Brain pericyte (primary cell): ENCODE measurements at places on chromosomes 1 and 21.
A peak's percentile ranks its signal among the peaks of the same experiment; 100 is the strongest.

GRCh38 chr1:6001992-6002576 is 9.9 kb upstream of the NPHP4 start:
- DNase-seq, result no peak

DNA sequence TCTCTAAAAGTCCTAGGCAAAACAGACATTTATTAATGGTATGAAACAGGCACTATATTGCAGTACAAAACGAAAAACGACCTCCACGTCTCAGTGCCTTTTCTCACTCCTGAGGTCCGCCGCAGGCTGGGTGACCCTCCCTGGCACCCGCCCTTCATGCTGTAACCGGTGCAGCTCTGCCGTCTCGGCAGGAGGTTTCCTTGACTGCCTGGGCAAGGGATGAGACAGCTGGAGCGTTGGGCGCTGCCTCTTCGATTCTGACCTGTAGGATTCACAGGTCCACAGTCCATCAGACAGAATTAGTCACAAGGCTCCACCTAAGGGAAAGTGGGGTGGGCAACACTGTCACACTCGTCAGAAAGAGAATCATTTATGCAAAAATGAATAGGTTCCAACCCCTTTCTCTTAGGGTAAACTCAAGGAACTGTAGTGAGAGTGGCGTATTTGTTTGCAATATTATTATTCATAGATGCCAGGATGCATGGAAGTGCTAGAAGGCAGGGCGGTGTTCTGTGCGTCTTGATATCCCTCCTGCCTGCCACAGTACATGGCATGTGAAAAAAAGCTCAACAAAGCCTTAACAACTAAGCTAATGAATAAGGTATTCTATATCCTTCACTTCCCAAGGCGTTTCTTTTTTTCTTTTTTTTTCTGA is 23.5 kb upstream of the ZBTB18 start:
- DNase-seq, result no peak

- DNase-seq, result no peak
Measured at GRCh38 chr1:8448911-8449661, 131.2 kb downstream of the SLC45A1 start.

GRCh38 chr1:228050571-228051231 is 31.8 kb upstream of the ARF1 start:
- no peak for DNase-seq

GRCh38 chr1:43582162-43582566 is 51.5 kb downstream of the PTPRF start:
- DNase-seq, result peak; percentile 39

DNA sequence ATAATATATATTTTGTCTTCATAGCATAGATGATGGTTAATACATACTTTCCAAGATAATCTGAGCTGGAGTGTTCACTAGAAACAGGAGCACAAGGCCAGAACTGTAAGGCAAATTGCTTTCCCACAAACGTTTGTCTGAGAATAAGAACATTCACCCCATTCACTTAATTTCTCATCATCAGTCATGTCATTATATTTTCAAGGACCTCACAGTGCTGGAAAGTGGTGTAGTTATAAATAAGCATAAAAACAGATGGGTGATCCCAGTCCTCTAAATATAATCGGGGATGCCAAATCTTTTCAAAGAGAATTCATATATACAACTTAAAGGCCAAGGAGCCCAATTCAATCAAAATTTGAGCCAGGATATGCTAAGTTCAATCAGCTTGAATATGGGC is 8.4 kb downstream of the PRRX1 start:
- no peak for DNase-seq

DNA sequence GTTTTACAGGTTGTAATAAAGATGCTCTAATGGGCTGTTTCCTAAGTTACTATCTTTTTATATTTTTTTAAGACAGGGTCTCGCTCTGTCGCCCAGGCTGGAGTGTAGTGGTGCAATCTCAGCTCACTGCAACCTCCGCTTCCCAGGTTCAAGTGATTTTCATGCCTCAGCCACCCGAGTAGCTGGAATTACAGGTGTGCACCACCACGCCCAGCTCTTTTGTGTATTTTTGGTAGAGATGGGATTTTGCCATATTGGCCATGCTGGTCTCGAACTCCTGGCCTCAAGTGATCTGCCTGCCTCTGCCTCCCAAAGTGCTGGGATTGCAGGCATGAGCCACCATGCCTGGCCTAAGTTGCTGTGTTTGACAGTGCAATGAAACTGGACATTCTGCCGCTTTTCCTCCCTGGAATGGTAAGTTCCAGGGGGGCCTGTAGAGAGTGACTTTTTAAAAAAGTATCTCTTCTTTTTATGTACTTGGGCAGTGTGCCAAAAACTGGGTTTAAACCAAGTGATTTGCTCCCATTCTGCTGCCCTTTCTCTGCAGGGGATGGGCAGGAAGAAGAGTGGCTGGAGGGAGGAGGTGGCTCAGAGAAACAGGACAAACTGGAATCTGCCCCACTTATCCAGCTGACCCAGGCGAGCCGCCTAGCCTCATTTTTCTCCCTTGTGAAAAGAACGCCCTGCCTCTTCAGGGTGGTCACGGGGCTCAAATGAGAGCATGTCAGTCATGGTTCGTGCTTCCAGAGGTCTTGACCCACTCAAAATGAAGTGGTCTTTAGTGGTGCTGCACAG is 2.3 kb downstream of the SLC37A1 start:
- no peak for DNase-seq
